ENCODE measurements at places on chromosomes 12 and 14.

- DNase-seq = no peak
These were observed 22.0 kb downstream of the MLXIP start for GRCh38 chr12:122100568-122100967.

- DNase-seq = no peak
These were observed 387.9 kb downstream of the SYT1 start for GRCh38 chr12:79252358-79253075.

- DNase-seq = no peak
These were observed 541.9 kb upstream of the TBX3 start for GRCh38 chr12:115225845-115226244.

GRCh38 chr12:48903363-48903981 is 21.8 kb downstream of the FKBP11 start:
- no peak for DNase-seq

- DNase-seq = no peak
These were observed 530.1 kb downstream of the NRXN3 start for GRCh38 chr14:78700236-78700635.

- no peak for DNase-seq
These were observed 44.4 kb upstream of the GNG2 start for GRCh38 chr14:51816031-51816430.

GRCh38 chr12:6303071-6303470 is 7.4 kb upstream of the PLEKHG6 start:
- DNase-seq = no peak

- DNase-seq = peak; percentile 94
These were observed at the start of gene MIS18BP1 for GRCh38 chr14:45253070-45253753. Gene MIS18BP1, minus strand, starts transcription at chr14:45253202. Its CDS starts 5,916 bp downstream, at chr14:45247286.

DNA sequence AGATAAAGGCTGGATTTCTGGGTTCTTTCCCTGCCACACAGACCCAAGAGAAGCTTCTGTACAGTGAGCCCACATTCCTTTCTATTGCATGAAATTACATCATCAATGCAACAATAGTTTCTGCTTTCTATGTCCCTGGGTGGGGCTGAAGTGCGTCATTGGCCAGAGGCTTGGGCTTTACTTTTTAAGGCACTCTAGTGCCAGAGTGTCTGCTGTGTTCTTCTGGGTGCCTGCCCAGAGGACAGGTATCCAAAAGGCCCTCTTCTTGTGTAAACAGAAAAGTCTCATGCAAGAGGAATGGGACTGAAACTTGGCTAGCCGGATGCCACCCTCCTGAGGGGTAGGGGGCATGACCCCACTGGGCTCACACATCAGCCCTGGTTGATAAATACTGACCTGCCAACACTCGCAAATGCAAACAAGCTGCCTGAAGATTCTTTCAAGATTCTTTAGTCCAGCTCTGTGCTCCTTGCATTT is 5.9 kb downstream of the KRT86 start:
- no peak for DNase-seq

GRCh38 chr12:19421503-19422282 is 17.6 kb upstream of the AEBP2 start:
- DNase-seq = no peak

DNA sequence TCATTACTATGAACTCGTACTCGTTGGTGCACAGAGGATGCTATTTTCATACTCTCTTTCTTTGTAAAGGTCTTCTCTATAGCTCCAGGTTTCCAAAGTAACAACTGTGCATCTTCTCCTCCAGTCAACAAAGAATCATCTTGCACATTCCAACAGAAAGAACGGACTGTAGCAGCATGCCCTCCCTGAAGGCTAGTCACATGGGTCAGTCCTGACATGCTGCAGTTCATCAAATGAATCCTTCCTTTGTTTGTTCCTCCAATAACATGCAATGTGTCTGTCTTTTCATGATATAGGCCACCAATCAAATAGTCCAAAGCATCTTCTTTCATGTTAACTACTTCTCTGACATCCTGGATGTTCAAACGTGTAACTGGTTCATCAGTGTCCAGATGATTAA is 42.9 kb downstream of the WDR89 start:
- no peak for DNase-seq

GRCh38 chr14:32129124-32129523 is 52.0 kb downstream of the ARHGAP5 start:
- no peak for DNase-seq

All from activated T-cell treated with anti-CD3 and anti-CD28 coated beads, Interleukin-2, amount 50 U/mL, for 24 hours (primary cell).